NCI-H524 (cell line): ENCODE measurements at places on chromosomes 11 and 22.

DNA sequence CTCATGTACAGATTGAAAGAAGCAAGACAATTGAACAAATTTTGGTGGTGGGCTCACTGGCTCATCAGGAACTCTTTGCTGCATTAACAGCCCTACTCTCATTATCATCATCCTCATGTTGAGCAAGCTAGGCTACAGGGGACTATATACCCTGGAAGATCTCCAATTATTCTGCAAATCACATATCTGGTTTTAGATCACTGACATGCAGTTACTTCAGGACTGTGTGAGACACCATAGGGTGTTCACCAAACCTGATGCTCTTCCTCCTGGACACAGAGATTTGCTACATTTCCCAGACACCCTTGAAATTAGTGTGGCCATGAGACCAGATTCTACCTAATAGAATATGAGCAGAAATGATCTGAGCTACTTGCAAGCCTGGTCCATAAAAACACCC lies 23.0 kb upstream of the ME3 start:
- DNase-seq = no peak

- DNase-seq = no peak
These were observed 32.7 kb downstream of the ARHGAP42 start for GRCh38 chr11:100719809-100720221.

DNA sequence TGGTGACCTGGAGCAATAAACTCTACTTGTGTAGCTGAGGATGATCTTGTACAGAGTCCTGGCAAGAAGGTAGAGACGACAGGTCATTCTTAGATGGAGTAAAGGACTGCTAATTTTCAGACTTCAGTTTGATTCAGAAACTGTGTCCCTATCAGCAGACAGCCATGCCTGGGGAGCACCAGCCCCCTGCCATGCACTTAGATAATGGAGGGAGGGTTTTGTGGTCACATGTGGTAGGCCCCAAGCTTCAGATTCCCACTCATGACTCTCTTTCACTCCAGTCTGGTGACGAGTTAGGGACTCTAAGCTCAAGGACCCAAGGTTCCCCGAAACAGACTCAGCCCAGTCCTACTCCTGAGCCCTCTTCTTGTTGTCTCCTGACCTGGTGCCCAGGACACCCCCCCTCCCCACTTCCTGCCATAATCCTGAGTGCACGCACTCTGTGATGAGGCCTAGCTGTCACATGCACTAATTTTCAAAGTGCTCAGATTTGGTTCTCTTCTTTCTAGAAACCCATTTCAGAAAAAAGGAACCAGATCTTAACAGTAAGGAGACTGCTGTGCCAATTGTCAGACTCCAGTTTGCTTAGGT lies 10.2 kb upstream of the AMPD3 start:
- no peak for DNase-seq

DNA sequence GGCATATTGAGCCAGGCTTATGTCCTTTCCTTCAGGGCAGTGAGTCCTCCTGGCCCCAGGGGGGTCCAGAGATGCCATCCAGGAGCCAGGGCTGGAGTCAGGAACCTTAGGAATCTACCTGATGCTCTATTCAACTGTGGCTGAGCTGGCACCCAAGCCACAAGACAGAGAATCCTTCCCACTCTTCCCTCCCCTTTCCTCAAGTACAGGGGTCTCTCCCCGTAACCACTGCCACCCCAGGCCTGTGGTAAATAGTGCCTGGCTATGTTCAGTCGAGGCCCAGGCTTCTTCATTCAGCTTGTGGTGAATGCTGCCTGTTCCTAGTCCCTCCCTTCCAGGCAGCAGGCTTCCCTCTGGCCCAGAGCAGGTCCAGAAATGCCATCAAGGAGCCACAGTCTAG lies 45.5 kb upstream of the THY1 start:
- DNase-seq = no peak

DNA sequence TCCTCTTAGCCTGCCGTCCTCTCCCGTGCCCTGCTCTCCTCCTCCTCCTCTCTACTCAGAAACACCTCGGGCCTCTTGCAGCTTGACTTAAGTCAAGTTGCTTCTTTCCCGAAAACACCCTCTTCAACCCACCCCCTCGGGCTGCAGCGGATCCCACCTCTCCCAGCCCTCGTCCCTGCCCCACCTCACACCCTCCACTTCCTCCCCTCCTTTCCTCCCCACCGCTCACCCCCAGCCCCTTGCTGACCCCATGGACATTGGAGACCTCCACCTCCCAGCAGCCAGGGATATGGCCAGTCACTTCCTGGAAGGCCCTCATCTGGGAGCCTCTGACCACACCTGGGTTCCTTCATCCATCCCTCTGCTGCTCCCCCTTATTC lies 8.5 kb upstream of the CYTH4 start:
- DNase-seq = no peak

- no peak for DNase-seq
These were observed 5.7 kb downstream of the CHRNA10 start for GRCh38 chr11:3665336-3666022.
